Activated T-cell treated with anti-CD3 and anti-CD28 coated beads for 24 hours (primary cell): ENCODE measurements at places on chromosomes 6 and 20.

- DNase-seq: no peak
These were observed 28.6 kb downstream of the PPARD start for GRCh38 chr6:35370785-35371493.

- DNase-seq: no peak
These were observed 34.9 kb upstream of the THBS2 start for GRCh38 chr6:169288591-169288990.

GRCh38 chr6:2034256-2034655, 211.1 kb downstream of the GMDS start:
- DNase-seq: no peak

GRCh38 chr6:166658115-166658791, 31.2 kb upstream of the RPS6KA2 start:
- no peak for DNase-seq

- DNase-seq: no peak
These were observed 200.4 kb upstream of the FBXL4 start for GRCh38 chr6:99148111-99148510.

GRCh38 chr20:19649041-19649440, 109.0 kb upstream of the RIN2 start:
- no peak for DNase-seq

DNA sequence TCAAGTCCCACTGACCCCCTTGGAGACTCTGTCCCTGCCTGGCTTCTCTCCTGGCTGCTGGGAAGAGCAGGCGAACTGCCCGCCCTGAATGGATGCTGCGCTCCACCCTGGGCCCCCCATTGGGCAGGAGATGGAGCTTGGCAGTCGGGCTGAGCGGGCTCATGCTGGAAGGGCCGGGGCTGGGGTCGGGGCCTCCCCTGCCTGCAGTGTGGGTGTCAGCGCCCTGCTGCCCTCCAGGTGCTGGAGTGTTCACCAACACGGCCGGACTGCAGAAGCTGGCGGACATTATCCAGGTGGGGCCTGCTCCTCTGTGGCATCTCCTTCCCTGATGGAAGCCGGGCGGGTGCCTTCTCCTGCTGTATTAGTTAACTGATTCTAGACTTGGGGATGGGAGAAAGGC, 16.0 kb upstream of the TNFRSF6B start:
- DNase-seq: no peak

DNA sequence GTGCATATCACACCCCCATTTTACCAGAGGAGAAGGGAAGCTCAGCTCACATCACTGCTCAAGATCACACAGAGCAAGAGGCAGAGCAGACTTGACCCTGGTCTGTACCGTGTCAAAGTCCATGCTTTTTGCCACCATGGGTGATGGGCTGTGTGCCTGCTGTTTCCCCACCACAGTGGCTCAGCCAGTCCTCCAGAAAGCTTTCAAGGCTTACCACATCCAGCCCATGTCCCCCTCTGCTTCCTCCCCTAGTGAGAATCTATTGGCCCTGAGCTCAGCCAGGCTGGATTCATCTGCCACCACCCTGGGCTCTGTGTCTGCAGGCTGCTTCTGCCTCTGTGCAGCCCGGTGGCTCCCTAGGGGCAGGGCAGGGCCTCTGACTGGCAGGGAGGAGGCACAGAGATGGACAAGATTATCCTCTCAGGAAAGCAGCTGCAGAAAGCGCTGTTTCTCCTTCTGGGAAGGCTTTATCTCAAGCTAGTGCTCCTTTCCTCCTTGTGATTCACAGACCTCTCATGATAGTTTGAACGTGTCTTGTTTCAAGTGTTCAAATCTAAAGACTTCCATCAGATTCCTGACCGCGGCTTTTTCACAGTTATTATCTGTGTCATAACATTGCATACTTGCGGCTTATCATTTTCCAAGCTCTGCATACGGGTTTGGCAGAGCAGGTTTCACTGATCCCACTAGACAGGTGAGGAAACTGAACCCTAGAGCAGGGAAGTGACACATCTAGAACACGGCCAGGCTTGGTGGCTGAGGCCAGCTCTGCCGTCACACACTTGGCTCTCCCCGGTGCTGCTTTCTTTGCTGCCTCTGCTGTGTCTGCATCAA, 37.4 kb downstream of the VEGFA start:
- no peak for DNase-seq

GRCh38 chr6:15061908-15062515, 183.9 kb upstream of the JARID2 start:
- DNase-seq: no peak

- DNase-seq: no peak
These were observed 53.8 kb upstream of the NRSN1 start for GRCh38 chr6:24072038-24072746.

GRCh38 chr6:129605967-129606366, 104.0 kb downstream of the ARHGAP18 start:
- DNase-seq: no peak
